ENCODE measurements at places on chromosomes 11 and 22.
A peak's percentile ranks its signal among the peaks of the same experiment; 100 is the strongest.

DNA sequence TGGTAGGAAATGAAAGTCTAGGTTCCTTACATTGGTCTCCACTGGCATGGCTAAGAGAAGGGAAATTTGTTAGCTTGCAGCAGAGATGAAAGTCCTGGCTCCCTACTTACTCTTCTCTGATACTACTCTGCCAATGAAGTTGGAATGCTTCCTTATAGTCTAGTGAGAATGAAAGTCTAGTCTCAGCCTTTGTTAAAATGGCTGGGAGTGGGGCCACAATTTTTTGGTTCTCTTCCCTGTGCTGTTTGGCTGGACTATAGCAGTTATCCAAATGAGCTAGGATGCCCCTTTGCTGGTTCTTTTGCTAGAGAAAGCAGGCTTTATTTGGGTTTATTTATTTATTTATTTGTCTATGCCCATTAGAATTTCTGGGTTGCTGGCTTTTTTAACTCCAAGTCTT is 414.3 kb downstream of the AASDHPPT start:
- DNase-seq, result no peak

- DNase-seq, result no peak
These were observed 20.6 kb downstream of the FLRT1 start for GRCh38 chr11:64056213-64056785.

DNA sequence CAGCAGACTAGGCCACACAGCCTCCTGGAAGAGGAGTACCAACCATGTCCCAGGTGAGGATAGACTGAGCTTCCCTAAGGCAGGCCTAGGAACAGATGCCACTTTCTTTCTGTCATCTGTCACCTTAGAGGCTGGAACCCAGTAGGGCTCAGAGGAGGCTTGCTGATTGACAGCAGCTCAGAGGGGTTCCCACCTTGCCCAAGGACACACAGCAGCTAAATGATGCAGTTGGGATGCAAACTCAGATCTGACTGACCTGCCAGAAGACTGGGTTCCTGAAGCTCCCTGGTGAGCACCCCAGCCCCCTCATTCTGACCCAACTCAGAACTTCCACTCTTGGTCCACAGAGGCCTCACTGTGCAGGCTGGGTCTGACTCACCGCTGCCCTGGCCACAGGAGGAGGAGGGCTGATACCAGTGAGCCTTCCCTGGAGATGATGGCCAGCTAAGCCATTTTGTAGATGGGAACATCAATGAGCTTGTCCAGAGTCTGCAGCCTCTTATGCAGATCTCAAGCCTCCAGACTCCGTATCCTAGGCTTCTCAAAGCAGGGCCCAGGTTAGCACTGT is 14.0 kb downstream of the CAPN5 start:
- DNase-seq, result no peak

DNA sequence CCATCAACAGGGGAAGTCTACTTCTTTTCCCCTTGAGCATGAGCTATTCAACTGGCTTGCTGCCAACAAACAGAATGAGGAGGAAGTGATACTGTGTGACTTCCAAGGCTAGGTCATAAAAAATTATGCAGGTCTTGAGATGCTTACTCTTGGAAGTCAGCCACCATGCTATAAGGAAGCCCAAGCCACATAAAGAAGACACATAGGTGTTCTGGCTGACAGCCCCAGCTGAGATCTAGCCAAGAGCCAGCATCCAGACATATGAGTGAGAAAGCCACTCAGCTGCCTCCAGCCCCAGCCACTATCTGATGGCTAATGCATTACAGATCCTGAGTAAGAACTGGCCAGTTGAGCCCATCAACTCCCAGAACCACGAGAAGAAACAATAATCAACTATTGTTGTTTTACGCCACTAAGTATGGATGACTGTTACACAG is 31.0 kb upstream of the PPP2R1B start:
- no peak for DNase-seq

- no peak for DNase-seq
These were observed 1.4 kb upstream of the UVRAG start for GRCh38 chr11:75813622-75814039.

- DNase-seq, result no peak
These were observed 17.9 kb downstream of the IFITM10 start for GRCh38 chr11:1732418-1733008.

- no peak for DNase-seq
These were observed 121.9 kb upstream of the MTMR2 start for GRCh38 chr11:96045622-96046456.

DNA sequence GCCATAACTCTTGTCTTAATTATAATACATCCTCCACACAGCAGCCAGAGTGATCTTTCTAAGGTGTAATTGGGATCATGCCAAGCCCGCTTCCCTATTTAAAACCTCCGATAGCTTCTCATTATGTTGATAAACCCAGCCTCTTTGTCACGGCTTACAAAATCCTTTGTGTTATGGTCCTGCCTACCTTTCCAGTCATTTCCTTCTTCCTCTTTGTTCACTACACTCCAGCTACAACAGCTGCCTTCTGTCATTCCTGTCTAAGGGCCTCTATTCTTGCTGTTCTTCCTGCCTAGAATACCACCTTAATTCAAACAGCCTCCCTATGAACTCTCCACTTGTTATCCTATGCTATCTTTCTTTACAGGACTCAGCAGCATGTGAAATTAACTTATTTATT is 70.6 kb upstream of the CAPRIN1 start:
- DNase-seq, result no peak

DNA sequence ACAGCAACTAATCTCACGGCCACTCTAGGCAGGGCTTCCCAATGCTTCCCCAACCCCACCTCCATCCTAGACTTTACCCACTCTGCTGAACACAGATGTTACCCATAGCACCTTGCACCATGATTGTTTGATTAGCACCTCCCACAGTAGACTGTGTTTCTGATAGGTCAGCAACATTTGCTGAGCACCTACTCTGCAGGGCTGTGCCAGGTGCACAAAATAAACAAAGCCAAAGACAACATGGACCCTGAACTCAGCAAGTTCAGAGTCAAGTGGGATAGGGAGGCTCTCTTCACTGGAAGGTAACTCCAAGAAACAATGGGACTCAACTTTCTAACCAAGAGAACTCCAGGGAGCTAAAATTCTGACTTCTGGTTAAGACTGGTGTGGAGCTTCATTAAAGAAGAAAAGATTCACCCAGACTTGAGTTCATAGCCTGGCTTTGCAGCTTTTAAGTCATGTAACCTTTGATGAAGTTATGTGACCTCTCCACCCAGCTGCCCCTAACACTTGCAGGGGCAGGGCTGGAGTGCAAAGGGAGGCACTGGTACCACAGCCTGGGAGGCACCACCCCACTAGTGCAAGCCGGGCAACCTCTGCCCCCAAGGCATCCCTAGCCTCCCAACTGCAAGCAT is 6.7 kb upstream of the RTN4RL2 start:
- no peak for DNase-seq

DNA sequence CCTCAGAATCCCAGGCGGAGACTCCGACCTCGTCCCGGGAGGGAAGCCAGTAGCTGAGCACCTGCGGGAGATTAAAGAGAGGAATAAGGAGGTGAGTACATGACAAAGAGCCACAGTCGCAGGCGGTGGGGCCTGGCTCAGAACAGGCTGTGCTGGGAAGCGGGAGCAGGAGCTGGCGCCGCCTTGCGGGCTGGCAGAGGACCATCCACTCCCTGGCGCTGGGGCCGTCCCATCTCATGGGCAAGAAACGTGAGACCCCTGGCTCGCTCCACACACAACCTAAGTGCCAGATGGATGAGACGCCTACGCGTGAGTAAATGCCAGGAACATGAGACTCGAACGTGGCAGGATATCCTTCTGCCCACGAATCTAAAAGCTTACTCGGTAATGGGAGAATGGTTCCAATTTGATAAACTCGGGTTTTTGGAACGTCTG is 6.3 kb downstream of the CEND1 start:
- DNase-seq, result no peak

GRCh38 chr11:35066030-35066429 is 72.9 kb upstream of the CD44 start:
- DNase-seq, result no peak

DNA sequence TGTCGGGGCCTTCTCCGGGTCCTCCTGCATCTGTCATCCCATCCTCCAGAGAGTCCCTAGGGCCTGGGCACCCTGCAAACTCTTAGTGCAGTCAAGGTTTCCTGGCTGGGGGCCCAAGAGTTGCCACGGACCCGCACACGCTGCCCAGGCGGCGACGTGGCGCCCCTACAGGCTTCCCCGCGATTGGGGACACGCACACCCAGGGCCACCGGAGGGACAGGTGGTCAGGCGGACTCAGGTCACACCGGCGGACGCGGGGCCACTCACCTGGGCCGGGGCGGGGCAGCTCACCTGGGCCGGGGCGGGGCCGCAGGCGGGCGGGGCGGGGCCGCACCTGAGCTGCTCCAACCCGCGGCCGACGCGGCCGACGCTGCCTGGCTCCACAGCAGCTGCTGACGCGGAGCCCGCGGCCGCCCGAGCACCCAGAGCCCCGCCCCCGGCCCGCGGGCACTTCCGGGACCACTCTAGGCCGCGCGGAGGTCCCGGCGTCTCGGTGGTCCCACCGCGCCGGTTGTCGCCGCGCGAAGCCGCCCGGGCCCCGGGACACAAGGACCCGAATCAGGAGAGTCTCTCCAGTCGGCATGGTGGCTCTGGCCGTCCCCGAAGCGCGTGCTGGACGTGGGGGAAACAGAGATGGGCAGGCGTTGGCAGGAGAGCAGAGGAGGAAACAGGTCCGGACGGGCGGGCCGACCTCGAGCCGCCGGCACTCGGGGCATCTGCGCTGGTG is at the start of gene ZNF70:
Gene ZNF70 (minus strand): TSS at position 399 of the 727 bp plus-strand sequence. CDS start 5,972 bp downstream, outside the sequence.
- peak; percentile 83 for DNase-seq

DNA sequence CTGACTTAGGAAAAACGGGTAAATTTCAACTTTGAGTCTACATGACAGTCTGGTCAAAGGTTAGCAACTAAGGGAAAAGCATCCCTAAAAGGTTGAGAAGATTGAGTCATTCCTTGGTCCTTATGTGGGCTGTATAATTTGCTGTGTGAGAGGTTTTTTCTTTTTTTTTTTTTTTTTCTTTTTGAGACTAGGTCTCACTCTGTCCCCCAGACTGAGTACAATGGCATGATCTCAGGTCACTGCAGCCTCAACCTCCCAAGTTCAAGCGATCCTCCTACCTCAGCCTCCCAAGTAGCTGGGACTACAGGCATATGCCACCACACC is 101.4 kb downstream of the MRTFA start:
- no peak for DNase-seq

GRCh38 chr22:41957941-41958556 is 6.1 kb downstream of the SMIM45 start:
- no peak for DNase-seq

DNA sequence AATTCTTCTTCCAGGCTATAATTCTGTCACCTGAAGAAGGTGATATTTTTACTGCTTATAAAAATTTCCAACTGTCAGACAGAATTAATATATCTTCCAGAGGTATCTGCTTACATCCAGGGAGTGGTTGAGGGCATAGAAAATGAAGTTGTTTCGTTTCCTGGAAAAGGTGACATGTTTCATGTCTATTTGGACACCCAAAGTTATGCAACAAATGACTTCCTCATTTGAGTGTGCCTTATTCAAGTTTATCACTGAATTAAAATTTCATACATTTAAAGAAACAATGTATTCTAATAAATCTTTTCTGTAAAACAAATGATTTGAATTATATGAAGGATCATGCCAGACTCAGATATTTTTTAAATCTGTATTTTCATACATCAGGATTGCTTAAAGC is 8.5 kb upstream of the GRAMD1B start:
- no peak for DNase-seq

- no peak for DNase-seq
These were observed 165.1 kb downstream of the CEP164 start for GRCh38 chr11:117492578-117493251.

GRCh38 chr11:58626934-58627483 is 4.5 kb downstream of the CNTF start:
- no peak for DNase-seq

GRCh38 chr11:47391077-47391583 is 12.8 kb upstream of the SPI1 start:
- no peak for DNase-seq

DNA sequence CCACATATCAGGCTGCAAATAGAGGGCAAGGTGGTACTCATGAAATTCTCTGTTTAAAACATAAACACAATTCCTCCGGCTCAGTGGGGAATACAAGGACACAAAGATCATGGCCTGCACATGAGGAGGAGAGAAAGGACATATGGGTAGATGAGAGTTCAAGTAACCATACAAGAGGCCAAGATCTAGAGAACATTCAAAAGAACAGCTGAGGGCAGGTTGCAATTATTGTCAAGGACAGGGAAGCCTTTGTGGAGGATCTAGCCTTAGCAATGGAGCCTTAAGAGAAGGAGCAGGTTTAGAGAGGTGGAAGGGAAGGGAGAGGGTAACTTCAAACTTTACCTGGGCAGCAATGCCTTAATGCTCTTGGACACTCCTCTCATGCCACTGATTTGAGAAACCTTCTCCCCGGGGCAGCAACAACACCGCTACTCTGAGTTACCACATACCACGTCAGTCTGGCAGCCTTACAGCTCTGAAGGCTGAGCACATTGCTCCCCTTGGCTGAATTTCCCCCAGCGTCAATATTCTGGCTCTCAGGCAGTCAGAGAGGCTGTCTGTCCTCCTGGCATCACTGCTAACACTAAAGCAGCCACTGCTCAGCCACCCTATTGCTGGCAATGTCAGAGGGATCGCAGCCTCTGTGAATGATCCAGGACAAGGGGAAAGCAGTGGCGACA is 55.5 kb downstream of the CLPB start:
- no peak for DNase-seq

- DNase-seq, result no peak
These were observed 20.9 kb upstream of the JHY start for GRCh38 chr11:122861631-122862030.

DNA sequence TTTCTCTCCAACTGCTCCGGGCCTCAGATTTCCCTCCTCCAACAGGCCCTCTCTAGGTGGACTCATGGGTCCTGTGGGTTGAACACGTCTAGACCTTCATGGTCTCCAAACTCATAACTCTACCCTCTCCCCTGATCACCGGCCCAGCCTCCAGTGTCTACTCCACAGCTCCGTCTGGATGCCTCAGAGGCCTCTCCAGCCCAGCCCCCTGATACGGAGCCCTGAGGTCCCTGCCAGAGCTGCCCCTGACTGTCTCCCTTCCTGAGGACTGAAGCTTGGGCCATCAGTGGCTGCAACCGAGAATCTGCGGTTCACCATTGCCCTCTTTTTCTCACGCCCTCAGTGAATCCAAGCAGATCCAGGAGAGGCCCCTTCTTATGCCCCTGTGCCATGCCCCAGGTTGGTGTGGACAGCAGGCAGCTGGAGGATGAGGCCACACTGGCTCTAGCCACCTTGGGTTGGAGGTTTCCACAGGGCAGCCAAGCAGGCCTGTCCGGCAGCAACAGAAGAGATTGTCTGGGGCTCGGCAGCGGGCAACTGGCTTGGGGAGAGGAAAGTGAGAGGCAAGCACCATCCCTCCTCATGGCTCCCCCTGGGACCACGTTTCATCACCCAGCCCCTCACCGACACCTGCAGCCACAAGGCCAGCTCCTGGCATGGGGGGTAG is 104.6 kb upstream of the FGF3 start:
- no peak for DNase-seq

GRCh38 chr11:124869331-124869730 is 4.1 kb downstream of the ROBO3 start:
- no peak for DNase-seq

- DNase-seq, result peak; percentile 33
These were observed 1.1 kb downstream of the FXYD2 start for GRCh38 chr11:117823294-117823945.

GRCh38 chr11:18375941-18376340 is 18.4 kb upstream of the LDHA start:
- DNase-seq, result no peak
